ENCODE measurements at places on chromosomes 16 and 17. TPM values are rescaled to one million over a fixed set of nuclear protein-coding genes. Genes with fewer than 3 reads are reported as not detected.

DNA sequence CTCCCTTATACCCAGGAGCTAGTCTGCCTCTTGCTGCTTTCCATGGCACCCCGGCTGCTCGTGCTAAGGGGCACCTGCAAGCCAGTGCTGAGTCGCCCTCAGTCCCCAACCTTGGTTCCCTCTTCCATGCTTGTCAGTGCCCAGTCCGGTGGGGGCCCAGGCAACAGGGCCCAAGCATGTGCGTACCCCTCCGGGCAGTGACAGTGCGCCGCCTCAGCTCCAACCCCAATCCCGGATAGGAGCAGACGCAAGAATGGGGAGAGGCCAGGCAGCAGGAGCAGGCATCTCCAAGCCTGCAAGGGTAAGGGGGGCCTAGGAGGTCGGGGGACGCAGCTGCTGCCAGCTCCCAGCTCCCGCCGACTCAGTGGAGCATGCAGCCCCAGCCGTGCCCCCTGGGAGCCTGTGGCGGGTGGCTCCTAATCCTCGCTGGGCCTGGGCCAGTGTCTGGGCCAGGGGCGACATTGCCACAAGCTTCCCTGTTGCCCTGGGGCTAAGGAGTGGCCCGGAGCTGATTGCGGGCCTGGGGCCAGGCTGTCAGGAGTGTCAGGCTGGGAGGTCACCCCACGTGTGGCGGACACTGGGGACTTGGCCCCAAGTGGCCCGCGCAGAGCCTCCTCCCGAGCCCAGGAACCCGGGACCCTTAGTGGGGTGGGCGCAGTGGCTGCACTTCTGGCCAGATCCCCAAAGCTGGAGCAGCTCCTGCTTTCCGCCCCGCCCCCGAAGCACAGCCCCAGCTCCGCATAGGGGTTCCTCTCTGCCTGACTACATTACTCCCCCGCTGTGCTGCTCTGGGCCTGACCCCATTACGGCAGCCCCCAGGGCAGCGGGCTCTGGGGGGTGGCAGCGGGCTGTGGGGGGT is 9.8 kb downstream of the CPD start:
- DNase-seq, result no peak

DNA sequence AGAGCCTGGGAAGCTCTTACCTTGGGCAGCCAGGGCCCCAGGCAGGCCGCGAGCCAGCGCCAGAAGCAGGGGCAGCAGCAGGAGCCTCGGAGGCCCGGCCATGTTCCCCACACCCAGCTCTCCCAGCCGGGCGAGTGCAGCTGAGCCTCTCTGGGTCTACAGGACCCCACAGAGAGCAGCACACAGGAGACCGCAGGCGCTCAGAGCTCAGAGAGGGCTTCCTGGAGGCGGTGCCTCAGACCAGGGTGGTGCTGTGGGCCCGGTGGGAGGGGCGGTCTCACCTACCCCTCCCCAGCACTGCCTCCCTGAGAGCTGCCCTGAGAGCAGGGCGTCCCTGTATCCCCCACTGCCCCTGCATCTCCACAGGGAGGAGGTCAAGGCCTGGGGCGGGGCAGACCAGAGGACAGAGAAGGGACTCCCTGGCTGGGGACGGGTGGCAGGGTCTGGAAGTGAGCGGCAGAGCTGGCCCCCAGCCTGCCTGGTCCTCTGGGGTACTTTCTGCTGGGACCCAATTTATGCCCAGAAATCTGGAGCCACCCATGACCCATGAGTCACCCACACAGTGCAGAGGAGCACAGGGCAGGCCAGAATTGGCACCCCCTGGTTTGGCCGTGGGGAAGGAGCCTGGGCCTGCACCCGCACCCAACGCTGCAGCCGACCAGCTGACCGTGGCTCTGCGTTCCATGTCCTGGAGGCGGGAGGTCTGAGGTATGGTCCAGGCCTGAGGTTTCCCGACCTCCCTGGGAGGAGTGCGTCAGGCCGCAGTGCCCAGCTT is at the start of gene CD7:
CD7 (minus strand) TSS at position 215 of the 775 bp plus-strand sequence; CDS start at position 102, 113 bp downstream.
- DNase-seq, result peak; percentile 88

DNA sequence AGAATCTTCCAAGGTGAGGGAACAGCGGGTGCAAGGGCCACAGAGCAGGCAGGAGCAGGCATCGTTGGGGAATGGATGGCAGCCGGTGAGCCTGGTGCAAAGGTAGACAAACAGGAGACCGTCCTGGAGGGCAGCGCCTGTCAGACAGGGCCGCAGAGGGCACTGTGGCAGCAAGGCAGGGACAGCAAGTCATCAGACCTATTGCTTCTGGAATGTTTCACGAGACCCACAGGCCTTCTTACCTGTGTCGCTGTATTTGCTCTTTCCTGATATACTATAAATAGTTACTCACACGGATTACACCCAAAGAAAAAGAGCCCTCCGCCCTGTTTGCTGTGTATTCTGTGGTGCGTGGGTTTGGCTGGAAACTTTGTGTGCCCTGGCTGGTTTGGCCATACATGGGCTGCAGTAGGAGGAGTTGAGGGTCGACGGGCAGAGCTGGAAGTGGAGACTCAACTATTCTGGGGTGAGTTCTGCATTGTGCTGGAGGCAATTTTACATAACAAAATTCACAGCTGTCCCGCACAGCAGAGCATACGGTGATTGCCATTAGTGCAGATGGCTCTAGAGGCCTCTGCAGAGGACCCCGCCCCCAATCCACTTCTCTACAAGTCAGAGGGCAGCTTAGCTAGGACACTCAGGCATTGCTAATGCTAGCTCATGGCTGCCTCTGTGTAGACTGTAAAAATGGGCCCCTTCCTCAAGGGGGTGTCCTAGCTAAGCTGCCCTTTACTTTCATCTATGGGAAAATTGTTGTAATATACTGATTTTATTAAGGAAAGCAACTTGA is 18.6 kb upstream of the POLR3E start:
- DNase-seq, result no peak

AXIN2 gene
- 5.3 TPM for total RNA-seq

ACSM5 gene
- total RNA-seq, result not detected

FOXF1 gene
- not detected for total RNA-seq

PRSS22 gene
- total RNA-seq, result not detected

GRCh38 chr16:85253084-85253941 is 141.0 kb upstream of the CIBAR2 start:
- peak; percentile 73 for DNase-seq

DNA sequence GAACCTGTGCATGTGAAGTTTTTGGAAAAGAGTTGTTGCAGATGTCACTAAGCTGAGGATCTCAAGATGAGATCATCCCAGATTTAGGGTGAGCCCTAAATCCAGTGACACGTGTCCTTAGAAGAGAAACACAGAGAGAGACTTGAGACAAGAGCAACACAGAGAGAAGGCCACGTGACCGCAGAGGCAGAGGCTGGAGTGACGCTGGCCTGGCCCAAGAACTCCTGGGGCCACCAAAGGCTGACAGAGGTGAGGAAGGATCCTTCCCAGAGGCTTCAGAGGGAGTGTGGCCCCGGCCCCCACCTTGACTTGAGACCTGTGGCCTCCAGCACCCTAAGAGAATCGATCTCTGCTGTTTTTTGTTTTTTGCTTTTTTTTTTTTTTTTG is 12.1 kb upstream of the RHBDF2 start:
- no peak for DNase-seq

DNA sequence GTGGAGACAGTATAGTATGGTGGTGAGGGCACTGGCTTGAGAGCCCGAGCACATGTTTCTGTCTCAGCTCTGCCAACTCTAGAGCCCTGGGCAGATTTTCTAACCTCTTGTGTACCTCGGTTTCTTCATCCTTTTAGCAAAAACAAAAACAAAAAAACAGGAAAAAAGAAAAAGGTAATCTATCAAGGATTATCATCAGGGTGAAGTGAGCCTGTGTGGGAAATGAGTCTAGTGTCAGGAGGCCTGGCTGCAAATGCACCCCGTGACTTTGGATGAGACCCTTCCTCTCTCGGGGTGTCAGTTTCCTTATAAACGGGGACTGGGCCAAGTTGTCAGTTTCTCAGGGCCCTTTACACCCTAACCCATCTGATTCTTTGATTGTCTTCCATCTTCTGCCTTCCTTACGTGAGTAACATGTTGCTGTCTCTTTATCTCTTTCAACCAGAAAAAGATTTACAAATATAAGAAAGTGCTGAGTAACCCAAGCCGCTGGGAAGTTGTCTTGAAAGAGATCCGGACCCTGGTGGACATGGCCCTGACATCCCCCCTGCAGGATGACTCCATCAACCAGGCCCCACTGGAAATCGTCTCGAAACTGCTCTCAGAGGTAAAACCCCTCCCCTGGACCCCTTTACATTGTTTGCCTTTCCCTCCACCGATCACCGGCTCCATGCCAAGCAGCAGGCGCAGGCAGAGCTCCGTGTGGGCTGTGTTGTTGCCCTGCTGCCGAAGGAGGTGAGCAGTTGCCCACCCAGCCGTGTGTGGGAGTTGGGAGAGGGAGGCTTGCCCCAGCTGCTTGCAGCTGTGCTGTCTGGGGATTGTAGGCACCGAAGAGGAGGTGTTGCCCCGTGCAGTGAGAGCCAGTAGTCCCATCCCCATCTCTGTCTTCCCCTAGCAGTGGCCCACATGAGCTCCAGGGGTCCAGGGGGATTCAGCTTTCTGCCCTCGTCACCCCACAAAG is 127.1 kb upstream of the PLCG2 start:
- no peak for DNase-seq

DNA sequence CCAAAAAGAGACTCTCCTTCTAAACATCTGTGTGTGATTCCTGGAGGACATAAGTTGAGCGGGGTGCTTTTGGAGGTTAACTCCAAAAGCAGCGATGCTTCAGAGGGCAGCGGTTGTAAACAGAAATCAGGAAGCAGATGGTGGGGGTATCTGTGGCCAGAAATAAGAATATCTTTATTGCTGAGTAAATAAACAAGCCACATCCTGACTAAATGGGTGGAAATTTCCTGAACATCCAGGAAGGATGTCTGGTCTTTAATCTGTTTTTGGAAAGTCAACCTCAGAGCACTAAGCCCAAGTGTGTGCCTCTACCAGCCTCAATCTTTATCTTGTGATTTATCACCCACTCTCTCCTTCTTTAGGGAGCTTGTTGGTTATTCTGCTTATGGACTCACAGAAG is 123.3 kb downstream of the CDH13 start:
- no peak for DNase-seq

DNA sequence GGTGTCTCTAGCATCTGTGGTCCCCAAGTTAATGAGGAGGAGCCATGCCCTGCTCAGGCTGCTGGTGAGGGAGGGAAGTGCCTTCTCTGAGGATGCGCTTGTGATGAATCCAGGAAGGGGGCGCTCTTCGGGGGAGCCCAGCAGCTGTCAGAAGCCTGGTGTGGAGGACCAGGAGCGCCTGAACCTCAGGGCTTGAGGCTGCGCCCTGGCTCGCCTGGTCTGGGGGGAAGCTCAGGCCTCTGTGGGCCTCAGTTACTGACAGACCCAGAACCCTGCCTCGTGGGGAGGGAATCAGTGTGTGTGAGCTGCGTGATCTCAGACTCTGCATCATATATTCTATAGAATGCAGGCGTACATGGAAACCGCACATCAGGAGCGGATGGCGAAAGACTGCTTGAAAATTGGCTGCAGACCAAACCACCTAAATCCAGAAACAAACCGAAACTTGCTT is 126.1 kb downstream of the SEC14L1 start:
- no peak for DNase-seq

SLC5A11 gene
- 0.44 TPM for total RNA-seq

ITGAX gene
- total RNA-seq, result 22.7 TPM

DNA sequence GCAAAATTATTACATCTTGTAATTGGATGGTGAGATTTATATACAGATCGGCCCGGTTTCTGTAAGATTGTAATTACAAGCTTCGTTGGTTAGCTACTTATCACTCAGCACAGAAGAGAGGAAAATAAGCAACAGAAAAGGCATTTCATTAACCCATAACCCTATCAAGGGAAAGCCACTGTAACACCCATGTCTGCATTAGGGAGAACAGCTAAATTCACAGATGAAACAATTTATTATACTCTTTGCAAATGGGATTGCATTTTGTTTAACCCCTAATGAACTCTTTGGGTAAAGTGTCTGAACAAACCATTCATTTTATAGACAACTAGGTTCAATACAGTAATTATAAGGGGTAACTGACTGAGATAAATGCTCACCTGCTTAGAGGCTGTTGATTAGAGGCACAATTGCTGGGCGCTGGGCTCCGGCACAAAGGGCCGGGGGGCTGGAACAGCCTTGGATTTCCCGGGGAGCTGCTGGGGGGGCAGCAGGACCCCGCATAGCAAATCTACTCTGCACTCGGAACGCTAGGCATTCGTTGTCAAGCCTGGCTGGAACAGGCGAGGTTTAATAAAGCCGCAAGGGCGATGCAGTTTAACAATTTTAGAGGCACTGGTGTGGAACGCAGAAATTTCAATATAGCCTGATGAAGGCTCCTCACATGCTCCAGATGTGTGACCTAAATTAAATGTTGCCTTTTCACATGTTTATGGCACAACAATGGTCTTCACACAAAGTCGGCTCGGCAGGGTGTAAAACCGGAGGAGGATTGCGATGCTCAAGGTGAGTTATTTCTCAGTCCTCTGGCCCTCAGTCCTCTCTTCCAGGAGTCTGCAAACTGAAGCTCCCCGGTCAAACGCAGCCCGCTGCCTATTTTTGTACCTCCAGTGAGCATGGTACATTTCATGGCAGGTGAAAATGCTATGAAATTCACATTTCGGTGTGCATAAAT is 134.0 kb upstream of the IRX6 start:
- no peak for DNase-seq

MEFV gene
- 0.21 TPM for total RNA-seq

ASPHD1 gene
- total RNA-seq, result not detected

DNA sequence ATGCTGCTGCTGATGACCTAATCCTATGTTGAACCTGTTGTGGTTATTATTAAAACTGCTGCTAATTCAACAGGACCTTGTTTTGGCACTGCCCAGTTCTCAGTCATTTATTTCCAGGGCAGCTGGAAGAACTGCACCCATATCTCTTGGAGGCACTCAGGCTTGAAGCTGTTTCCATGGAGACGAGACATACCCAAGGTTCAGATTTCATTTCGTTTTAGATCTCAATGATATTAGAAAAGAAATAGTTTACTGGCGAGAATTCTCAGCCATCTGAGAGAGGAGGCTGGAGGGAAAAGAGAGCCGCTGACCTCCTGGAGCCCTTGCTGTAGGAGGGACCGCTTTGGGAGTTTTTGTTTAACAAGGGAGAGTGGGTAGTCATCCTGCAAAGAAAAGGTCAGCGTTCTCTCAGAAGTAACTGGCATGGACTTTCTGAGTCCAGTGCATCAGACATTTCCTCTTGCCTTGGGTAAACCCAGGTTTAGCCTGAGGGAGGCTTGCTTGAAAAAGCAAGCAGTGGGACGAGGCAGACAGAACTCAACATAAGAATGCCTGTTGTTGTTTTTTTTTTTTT is 75.4 kb downstream of the YPEL2 start:
- no peak for DNase-seq

ABCC11 gene
- not detected for total RNA-seq

DOC2B gene
- total RNA-seq, result not detected

GRCh38 chr17:4515501-4515900 is 16.8 kb downstream of the SPNS2 start:
- DNase-seq, result no peak

MILR1 gene
- 2.3 TPM for total RNA-seq

GRCh38 chr17:5055543-5055942 is 20.3 kb upstream of the SLC52A1 start:
- no peak for DNase-seq
